Esophagus muscularis mucosa (tissue), 4 donors: ENCODE measurements at places on chromosomes 12 and 14. TPM values are rescaled to one million over a fixed set of nuclear protein-coding genes. Genes with fewer than 3 reads are reported as not detected.

- H3K27ac ChIP-seq: no peak overlapping the region
- no peaks in the 10 kb centered on the region for H3K4me1 ChIP-seq
- H3K4me3 ChIP-seq: no peak overlapping the region
- H3K36me3 ChIP-seq: no peaks in the 10 kb centered on the region
- no peaks in the 10 kb centered on the region for H3K27me3 ChIP-seq
- DNase-seq: no peak
Measured at GRCh38 chr12:52356762-52357580, 10.3 kb downstream of the KRT85 start.

GRCh38 chr14:105666420-105666819 lies 140.0 kb downstream of the TMEM121 start:
- no peaks in the 10 kb centered on the region for H3K4me1 ChIP-seq
- no peak overlapping the region for H3K27ac ChIP-seq
- no peak for DNase-seq
- H3K36me3 ChIP-seq: no peaks in the 10 kb centered on the region
- no peaks in the 10 kb centered on the region for H3K27me3 ChIP-seq

DNA sequence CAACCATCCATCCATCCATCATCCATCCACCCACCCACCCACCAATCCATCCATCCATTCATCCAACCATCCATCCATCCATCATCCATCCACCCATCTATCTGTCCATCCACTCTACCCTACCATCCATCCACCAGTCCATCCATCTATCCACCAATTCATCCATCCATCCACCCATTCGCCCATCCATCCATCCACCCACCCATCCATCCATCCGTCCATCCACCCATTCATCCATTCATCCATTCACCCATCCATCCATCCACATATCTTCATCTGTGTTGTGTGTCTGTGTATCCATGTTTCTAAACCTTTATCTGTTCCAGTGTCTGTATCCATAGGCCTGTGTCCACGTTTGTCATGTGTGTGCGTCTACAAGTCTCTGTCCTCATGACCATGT lies 9.9 kb downstream of the HNF1A start:
- no peak overlapping the region for H3K27ac ChIP-seq
- no peaks in the 10 kb centered on the region for H3K27me3 ChIP-seq
- no peaks in the 10 kb centered on the region for H3K4me1 ChIP-seq
- H3K36me3 ChIP-seq: no peaks in the 10 kb centered on the region
- DNase-seq: no peak

DNA sequence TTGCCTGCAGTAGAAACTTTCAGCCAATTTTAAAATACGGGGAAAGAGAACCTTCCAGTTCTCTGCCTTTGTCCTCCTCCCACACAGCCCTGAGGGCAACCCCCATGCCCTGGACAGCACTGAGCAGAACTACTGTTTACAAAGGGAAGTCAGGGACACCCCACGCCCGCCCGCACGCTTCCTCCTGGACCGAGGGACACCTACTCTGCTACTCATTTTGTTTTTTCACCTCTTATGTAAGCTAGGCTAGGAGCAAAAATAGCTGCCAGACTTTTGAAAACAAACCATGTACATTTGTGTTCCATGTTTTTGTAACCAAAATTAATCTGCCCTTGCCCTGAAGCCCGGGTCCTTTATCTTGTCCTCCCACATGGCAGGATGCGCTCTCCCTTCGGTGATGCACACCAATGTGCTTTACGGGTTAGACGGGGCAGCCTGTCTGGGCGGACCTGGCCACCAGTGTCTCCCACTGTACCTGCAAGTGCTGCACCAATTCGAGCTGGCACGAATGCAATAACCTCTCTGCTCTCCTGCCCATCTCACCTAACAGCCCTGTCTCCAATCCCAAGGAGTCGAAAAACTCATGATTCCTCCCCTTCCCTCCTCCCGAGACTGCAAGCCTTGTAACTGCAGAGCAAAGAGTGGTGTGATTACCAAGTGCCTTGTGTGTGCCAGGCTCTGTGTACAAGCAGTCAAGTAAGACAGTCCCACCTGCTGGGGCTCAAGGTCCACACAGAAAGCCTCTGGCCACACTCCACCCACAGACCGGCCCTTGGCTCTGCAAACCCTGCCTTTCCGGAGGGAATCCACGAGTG lies 85.2 kb downstream of the CCDC88C start:
- no peak overlapping the region for H3K4me3 ChIP-seq
- no peak overlapping the region for H3K27ac ChIP-seq
- no peaks in the 10 kb centered on the region for H3K27me3 ChIP-seq
- peaks cover 2% of the 10 kb centered on the region for H3K36me3 ChIP-seq

DNA sequence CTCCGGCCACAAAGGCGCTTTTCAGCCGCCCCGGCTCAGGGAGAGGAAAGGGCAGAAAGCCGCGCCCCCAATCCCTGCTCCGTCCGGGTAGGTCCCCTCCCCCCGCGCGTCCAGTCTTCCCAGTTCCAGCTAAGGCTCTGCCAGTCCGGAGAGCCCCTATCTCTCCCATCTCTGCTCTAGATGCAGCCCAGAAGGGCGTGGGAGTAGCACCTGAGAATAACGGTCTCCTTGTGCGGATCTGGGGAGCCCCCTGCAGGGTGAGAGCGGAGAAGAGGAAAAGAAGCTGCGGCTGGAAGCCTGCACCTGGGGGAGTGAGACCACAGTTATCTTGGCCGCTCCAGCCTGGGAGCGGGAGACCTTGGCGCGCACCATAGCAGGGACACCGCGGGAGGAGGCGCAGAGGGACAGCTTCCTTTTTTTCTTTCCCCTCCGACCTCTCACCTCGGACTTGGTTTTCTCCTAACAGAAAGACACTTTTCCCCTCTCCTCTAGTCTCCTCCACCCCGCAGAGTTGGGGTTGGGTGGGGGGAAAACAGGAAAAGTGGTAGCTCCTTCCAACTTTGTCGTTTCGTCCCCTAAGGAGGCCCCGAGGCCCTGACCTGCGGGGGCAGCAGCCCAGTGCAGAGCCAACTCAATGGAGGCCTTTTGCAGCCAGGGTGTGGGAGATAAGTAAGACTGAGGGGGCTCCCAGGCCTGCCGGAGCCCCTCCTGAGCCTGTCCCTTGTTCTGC lies 2.4 kb downstream of the DHH start:
- no peak for DNase-seq
- peaks cover 70% of the 10 kb centered on the region for H3K4me1 ChIP-seq
- H3K4me3 ChIP-seq: peak overlapping the region; percentile 52

The CCDC38 gene
- 0.17 TPM for total RNA-seq

The TAS2R19 gene
- total RNA-seq: 1.4 TPM

The MYF5 gene
- not detected for total RNA-seq

DNA sequence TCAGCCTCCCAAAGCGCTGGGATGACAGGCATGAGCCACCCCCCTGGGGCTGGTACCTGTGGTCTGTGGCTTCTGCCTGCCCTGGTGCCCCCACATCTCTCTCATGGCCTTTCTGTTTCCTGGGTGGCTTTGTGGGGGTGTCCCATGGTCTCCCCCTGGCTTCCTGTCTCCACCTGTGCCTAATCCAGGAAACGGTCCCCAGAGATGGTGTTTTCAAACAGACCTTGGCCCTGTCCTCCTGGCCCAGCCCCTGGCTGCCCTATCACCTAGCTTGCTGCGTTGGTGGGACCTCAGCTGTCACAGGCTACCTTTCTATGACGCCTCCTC lies 18.1 kb downstream of the MEG3 start:
- DNase-seq: no peak
- no peak overlapping the region for H3K4me3 ChIP-seq
- H3K36me3 ChIP-seq: no peaks in the 10 kb centered on the region
- no peaks in the 10 kb centered on the region for H3K27me3 ChIP-seq

- H3K27ac ChIP-seq: peak overlapping the region; percentile 99
- peaks cover 67% of the 10 kb centered on the region for H3K4me1 ChIP-seq
- no peaks in the 10 kb centered on the region for H3K27me3 ChIP-seq
Measured at GRCh38 chr12:53044896-53045695, 4.8 kb upstream of the TNS2 start.

DNA sequence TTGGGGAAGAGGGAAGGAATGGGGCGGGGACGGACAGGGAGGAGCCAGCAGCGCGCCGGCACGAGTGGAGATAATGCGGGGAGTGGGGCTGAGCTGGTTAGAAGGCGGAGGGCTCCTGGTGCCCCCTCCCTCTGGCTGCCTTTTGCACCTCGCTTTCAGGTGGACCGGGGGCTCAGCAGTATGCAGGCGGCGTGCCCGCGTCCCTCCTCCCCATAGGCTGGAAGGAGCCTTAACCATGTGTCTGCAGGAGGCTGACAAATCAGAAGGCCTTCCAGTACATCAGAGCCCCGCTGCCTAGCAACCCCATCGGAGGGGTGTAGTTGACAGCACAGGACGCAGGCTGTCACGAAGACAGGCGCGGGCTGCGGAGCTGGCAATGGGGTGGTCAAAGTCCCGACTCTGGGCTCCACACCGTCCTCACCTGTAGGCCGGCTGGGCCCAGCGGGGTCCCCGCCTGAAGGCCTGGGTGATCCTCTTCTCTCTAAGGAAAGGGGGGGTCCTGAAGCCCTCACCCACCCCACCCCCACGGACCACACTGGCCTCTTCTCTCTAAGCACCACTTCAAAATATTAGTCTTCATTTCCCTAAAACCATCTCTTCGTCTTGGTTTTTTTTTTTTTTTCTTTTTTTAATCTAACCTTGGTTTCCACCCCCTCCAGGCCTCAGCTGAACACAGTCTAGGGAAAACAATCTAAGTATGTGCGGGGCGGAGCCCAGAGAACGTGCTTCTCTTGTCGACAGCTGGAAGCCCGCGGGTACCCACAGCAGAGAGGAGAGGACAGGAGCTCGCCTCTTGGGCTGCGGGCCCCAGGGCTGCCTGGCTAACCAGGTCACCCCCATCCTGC lies 44.5 kb downstream of the KDM2B start:
- H3K4me1 ChIP-seq: peaks cover 57% of the 10 kb centered on the region
- peak overlapping the region; percentile 90 for H3K4me3 ChIP-seq
- no peaks in the 10 kb centered on the region for H3K27me3 ChIP-seq
- peak; percentile 95 for DNase-seq

The ACOT4 gene
- 0.57 TPM for total RNA-seq

The HOXC4 gene
- total RNA-seq: 2.1 TPM

- DNase-seq: no peak
- no peaks in the 10 kb centered on the region for H3K27me3 ChIP-seq
- peaks cover 26% of the 10 kb centered on the region for H3K4me1 ChIP-seq
- no peak overlapping the region for H3K27ac ChIP-seq
- H3K4me3 ChIP-seq: no peak overlapping the region
Measured at GRCh38 chr14:61130512-61131260, 149.6 kb downstream of the SLC38A6 start.

DNA sequence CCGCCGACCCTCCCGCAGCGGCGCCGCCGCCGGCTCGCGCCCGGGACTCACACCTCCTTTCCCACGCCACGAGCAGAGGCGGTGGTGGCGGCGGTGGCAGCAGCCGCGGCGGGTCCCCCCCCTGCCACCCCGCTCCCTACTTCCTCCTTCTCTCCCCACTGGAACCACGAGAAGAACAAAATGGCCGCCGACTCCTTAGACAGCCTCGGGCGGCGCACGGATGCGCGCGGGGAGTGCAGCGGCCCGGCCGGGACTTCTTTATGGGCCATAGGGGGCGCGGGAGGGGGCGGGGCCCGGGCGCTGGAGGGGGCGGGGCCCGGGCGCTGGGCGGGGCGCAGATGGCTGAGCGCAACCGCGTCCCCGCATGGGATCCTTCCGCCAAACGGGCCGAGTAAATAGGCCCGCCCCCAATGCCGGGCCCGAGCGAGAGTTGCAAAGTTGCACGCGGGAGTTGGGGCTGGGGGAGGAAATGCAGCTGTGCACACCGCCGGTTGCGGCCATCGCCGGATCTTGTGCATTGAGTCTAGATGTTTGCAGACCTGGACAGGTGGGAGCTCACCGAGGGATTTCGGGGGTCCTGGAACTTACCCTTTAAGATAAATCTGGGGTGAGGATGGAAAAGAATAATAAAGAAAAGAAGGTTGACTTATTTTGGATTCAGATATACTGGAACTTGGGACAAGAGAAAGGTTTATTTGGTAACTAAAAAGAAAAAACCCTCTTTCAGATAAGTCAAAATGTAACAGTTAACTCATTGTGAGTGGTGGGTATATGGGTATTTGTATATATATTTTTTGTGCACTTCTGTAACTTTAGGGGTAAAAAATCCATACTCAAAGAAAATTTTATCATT lies at the start of gene PPP1CC:
Gene PPP1CC (minus strand): TSS at position 174 of the 853 bp plus-strand sequence. CDS start 184 bp downstream, outside the sequence.
- peaks cover 62% of the 10 kb centered on the region for H3K4me1 ChIP-seq
- peak within 1 kb of the TSS; percentile 99 for H3K4me3 ChIP-seq
- no peaks in the 10 kb centered on the region for H3K36me3 ChIP-seq

DNA sequence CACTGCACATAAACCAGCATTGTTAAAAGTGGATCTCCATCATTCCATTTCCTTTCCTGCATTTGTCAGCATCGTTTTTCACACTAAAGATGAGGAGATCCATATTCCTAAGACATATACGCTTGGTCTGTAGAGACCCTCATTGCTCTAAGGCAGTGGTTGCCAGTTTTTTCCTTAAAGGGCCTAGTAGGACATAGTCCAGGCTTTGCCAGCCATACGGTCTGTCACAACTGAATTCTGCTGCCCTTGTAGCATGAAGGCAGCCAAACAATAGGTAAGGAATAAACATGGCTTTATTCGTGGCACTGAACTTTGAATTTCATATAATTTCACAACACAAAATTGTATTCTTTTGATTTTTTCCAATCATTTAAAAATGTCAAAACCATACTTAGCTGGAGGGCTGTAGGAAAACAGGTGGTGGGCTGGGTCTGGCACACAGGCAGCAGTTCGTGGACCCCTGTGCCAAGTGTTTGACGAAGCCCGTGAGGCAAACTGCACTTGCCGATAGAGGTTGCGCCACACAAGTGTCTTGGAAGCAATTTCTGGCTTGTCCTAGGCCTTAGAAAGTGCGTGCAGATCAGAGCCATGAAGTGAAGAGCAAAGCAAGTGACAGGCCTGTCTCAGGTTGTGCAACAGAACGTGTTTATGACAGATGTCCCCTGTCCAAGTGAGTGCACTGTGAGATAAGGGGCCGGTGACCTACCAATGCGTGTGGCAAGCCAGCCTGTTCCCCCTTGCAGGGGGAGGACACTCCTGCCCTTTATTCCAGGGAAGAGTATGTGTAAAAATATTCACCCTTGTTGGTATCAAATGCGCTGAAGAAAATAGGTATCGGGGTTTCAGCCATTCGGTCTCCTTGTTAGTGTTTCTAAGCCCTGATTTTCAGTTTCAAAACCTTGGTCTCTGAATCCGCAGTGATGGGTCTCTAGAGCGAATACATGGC lies 916 bp upstream of the CHPT1 start:
- peaks cover 47% of the 10 kb centered on the region for H3K4me1 ChIP-seq
- no peak for DNase-seq

- peaks cover 50% of the 10 kb centered on the region for H3K36me3 ChIP-seq
- H3K27me3 ChIP-seq: no peaks in the 10 kb centered on the region
- DNase-seq: no peak
- no peak overlapping the region for H3K4me3 ChIP-seq
Measured at GRCh38 chr14:90300611-90301047, 31.1 kb downstream of the NRDE2 start.

- no peaks in the 10 kb centered on the region for H3K27me3 ChIP-seq
- H3K27ac ChIP-seq: peak overlapping the region; percentile 81
- no peak overlapping the region for H3K4me3 ChIP-seq
- no peaks in the 10 kb centered on the region for H3K36me3 ChIP-seq
- no peak for DNase-seq
Measured at GRCh38 chr14:99538275-99538674, 57.1 kb downstream of the CCNK start.
